ENCODE measurements at places on chromosomes 5 and 9.

- DNase-seq: no peak
Observed at GRCh38 chr9:121328876-121329681, 41.0 kb downstream of the STOM start.

DNA sequence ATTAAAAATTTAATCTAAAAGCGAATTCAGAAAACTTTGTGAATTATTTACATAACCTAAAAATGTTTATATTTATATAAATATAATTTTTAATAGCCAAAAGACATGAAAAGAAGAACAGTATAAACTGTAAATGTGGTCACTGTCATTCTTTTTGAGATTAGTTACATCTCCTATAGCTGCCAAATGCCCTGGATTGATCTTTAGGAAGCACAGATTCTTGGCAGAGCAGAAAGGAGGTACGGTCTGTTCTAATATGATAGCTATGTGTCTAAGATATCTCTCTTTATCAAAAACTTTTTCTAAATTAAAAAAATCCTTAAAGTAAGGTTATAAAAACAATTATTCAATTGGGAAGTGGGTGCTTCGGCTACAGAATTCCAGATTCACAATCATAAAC, 151.0 kb downstream of the LPAR1 start:
- DNase-seq: no peak

DNA sequence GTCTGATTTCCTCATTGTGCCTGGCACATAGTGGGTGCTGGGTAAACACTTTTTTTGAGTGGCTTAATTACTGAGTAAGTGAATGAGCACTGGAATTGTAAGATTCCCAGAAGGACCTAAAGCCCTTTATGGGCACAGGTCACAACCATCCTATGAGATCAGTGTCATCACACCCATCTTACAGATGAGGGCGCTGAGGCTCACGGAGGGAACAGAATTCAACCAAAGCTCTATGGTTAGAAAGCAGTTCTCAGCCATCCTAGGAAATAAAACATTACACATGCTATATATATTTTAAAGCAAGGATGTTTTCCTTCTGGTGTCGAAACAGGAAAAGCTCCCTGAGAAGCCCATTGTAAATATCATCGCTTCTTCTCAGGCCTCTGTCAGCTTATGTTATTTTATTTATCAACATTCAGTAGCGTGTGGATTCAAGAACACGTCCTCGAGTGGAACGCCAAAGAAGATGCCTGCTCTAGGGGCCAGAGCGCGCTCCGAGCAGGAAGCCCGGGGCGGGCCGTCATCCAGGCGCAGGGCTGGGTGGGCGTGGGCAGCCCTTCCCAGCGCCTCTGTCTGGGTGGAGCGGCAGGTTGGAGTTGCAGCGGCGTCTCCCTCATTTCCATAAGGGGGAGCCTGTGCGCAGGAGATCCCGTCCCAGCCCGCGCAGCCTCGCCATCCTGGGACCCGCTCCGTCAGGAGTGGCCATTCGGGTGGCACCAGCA, 155.8 kb upstream of the SMIM23 start:
- DNase-seq: peak; percentile 48

GRCh38 chr5:89097103-89097502, 214.1 kb upstream of the MEF2C start:
- DNase-seq: no peak

DNA sequence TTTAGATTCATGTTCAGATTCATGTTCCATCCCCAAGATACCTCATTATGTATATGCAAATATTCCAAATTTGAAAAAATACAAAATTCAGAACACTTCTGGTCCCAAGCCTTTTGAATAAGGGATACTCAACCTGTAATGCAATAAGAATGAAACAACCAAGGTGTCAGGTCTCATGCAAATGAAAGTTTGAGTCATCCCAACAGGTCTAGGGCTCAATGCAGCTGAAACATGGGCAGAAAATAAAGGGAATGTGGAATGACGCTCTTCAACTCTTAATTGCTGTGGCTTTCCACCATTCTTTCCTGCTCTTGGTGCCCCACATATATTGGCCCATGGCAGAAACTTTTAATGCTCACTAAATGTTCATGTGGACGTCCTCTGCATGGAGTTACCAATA, 107.3 kb upstream of the DAPK1 start:
- no peak for DNase-seq

DNA sequence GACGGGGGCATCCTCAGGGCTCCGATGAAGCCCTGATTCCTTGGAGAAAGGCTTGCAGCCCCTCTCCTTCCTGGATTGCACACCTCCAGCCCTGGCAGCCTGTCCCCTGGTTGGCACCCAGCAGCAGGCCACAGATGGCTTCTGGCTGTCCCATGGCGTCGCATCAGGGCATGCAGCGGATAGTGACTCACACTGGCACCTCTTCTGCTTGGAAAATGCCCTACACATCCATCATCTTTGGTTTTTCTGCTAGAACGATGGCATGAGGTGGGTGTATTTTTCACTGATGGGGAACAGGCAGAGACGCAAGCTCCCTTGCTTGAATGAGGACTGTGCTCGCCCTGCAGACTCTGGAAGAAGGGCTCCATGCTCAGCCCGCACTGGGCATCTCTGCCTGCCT, 23.2 kb upstream of the IER5L start:
- DNase-seq: no peak

DNA sequence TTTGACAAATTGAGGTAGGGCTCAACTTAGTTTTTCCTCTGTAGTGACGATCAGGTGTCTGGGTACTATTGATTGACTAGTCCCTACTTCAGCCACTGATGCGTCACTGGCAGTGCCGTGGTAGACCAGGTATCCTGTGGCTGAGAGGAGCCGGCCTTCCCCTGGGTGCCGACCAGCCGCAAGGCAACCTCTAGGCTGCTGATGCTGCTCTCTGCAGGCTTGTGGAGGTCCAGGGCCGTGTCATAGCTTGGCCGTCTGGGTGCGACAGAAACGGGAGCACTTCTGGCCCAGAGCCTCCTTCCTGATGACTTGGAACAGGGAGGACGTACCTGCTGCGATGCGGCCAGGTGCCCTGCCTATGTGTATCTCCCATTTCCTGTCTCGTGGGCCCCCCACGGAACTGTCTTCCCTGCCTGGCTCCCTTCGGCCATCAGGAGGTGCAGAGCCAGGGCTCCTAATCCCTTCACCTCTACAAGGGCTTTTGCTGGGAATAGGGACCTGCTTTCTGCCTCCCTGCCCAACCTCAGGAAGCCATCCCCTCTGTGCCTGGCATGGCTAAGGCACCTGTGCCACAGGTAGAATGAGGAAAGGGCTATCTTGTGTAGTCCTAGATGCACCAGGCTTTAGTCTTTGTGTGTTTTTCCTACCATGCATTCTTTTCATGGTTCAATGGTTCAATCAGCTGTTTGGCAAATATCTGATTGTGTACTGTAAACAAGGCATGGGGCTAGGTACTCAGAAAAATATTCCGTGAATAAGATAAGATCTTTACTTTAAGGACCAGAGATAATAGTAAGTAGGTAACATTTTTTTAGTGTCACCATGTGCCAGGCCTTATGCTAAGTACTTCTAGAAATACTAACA, 44.6 kb downstream of the MVB12B start:
- DNase-seq: no peak
